Substantia nigra (tissue), 51 donors: ENCODE measurements at places on chromosomes 11 and 22.

DNA sequence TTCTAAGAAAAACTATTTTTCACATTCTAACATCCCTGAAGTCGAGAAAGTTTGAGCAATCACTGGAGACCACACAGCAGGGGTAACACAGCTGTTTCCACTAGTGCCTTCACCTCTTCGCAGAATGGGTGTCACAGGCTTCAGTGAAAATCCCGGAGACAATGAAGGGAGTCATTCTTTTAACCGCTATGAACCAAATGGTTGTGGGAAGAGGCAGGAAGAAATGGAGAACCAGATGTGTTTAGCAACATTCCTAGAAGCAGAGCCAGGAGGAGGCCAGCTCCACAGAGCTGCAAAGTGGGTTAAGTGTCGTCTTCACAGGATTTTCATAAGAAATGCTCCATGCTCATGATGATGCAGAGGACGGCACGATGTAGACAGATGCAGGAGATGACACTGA is 221.1 kb downstream of the LARGE1 start:
- no peak for DNase-seq

DNA sequence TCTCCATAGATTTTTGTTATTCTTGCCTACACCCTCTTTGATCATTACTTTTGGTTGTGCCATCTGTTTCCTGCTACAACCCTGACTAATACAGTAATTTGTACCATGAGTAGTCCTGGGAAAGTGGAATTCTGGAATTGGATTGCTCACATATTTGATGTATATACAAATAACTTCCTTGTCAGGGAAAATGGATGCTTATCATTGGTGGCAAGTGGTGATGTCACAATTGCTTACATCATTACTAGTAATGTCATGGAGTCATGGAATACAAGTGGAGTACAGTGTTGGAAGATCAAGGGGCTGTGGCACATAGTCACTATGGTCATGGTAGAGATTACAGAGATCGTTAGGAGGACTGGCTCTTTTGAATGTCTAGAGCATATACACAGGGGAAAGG is 24.4 kb downstream of the AASDHPPT start:
- no peak for DNase-seq

- DNase-seq: no peak
Measured at GRCh38 chr11:111515591-111515990, 1.0 kb downstream of the HOATZ start.

- no peak for DNase-seq
Measured at GRCh38 chr11:8066036-8066910, 14.7 kb upstream of the TUB start.

- DNase-seq: no peak
Measured at GRCh38 chr11:8408151-8408941, 144.7 kb upstream of the LMO1 start.

- DNase-seq: no peak
Measured at GRCh38 chr11:27120211-27120610, 79.6 kb downstream of the BBOX1 start.

DNA sequence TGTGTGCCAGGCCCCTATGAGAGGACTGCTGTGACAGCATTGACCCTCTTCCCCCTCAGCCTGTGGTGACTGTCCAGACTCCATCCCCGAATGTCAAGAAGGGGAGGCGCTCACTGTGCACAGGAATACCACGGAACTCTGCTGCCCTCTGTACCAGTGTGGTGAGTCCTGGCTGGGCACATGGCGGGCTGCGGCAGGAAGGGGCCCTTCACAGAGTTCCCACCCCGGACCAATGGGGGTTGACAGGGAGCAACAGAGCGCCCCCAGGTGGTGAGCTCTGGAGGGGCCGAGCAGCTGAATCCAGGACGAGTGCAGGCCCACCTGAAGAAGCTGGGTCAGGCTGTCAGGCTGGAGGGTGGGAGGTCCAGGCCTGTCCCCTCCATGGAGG is 83.8 kb upstream of the MYOD1 start:
- DNase-seq: no peak

DNA sequence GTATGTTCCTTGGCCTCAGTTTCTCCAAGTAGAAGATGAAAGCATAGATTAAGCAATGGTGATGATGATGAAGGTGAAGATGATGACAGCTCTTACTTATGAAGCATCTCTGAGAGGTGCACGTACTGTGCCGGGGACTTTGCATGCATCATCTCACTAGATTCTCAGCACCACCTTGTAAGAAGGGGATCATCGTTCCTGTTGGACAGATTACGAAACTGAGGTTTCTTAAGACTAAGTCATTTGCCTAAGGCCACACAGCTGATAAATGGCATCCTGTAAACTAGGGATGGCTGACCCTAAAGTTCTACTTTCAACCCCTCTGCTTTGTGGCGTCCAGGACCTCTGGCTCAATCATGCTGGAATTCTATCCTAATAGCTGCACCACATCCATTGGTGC is 8.7 kb downstream of the MS4A15 start:
- no peak for DNase-seq

- no peak for DNase-seq
Measured at GRCh38 chr22:42642806-42643633, 2.6 kb upstream of the ATP5MGL start.

GRCh38 chr11:112817376-112817775 is 143.8 kb upstream of the NCAM1 start:
- DNase-seq: no peak

DNA sequence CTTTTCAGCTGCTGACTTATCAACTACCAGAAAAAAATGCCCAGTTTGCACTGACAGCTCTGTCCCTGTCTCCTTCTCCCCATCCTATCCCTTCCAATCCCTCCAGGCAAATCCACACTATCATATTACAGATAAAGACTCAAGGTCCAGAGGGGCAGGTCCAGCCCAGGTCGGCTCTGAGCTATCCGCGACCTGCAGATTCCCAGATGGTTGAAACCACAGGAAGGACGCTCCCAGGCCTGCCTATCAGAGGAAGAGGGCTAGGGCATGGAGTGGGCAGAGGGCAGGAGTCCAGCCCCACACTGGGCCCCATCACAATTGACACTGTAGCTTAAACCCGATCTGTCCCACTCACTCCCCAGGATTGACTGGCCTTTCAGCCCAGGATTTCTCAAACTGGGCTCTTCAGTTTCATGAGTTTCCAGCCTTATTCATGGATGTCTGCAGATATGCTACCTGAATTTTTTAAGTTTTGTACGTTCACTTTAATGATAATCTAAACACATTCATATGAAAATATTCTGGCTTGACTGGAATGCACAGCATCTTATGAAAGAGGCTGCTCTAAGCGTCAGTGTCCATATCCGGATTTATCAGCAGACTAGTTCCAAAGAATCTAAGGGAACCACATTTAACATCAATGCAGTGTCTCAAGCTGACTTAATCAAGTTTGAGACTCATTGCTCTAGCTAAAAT is 16.4 kb upstream of the FCHSD2 start:
- DNase-seq: no peak

- no peak for DNase-seq
Measured at GRCh38 chr11:105241136-105241535, 101.6 kb upstream of the CARD18 start.

GRCh38 chr22:46067159-46068111 is 82.9 kb upstream of the PPARA start:
- no peak for DNase-seq

GRCh38 chr11:829847-830294 is 2.2 kb downstream of the CRACR2B start:
- DNase-seq: no peak

DNA sequence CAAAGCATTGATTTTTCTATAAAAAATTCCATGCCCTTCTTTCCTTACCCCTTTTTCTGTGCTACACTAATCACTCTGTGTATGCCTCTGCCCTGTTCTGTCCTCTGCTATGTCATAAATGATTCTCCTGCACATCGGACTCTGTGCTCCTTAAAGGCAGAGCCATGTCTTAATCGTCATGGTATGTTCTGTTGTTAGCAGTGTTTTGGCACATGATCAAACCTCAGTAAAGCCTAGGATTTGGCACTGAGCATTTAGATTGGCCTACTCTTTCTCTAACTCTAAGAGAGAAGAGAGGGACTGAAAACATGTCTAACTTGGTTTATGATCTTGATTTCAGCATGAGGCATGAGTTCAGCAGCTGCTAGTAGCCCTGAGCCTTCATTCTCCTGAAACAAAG is 266.9 kb downstream of the AASDHPPT start:
- DNase-seq: no peak

- DNase-seq: no peak
Measured at GRCh38 chr11:65708451-65708850, 3.6 kb upstream of the KAT5 start.

- DNase-seq: no peak
Measured at GRCh38 chr11:8209208-8209807, 40.5 kb upstream of the RIC3 start.

GRCh38 chr11:94171693-94172440 is 43.2 kb downstream of the PANX1 start:
- peak; percentile 3 for DNase-seq

GRCh38 chr11:75823946-75824345 is 8.9 kb downstream of the UVRAG start:
- DNase-seq: no peak

DNA sequence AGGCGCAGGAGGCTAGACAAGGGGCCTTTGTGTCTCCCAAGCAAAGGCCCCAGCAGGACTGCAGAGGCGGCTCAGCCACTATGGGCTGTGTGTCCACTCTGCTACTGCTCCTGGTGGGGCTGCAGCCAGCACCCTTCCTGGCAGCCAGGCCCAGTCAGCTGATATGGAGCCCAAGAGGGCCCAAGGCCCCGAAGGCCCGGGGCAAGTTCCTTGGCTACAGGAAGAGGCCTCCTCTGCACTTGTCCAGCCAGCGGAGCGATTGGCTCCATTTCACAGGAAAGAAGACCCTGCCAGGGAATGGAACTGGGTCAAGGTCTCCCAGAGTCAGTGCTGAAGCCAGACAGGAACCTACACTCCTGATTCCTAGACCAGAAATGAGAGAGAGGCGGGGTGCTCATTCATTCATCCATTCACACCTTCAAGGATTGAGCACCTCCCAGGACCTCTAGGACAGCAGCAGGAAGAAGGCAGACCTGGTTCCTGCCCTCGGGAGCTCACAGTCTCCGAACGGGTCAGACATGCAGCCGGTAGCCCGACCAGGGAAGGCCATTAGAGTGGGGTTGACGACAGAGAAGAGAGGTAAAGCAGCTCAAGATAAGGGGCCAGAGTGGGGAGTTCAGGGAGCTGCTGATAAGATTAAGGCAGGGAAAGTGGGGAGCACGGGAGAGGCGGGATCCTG is 811 bp upstream of the P2RY2 start:
- no peak for DNase-seq

- DNase-seq: no peak
Measured at GRCh38 chr11:134098566-134099184, 29.8 kb downstream of the JAM3 start.

DNA sequence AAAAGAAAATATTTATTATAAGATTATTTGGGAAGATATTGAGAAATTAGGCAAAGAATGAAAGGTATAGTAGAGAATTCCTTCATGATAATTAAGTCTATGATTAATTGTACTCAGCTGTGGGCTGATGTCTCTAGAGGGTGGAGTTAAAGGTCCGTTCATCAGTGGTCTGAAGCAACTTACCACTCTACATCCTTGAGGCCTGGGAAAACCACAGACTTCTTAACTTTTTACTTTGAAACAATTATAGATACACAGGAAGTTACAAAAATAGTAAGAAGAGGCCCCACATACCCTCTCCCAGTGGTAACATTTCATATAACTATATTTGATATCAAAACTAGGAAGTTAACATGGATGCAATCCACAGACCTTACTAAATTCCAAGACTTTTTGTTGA is 167.0 kb upstream of the NECTIN1 start:
- no peak for DNase-seq

- no peak for DNase-seq
Measured at GRCh38 chr11:113587308-113587739, 112.1 kb upstream of the DRD2 start.

DNA sequence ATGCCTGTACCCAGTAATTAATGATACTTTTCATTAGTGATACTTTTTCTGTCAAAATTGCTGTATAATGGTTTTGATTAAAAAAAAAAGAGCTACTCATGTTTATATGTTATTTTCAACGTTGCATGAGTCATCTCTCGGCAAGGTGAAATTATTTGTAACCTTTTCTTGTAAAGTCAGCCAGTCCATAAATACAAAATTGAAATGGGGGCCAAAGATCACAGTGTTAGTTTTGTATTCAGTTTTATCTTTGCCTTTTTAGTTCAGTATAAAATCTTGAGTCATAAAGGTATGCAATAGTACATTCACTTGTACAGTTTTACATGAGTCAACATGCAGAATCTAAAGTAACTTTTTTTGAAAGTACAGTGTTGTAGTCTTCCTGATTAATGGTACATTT is 4.3 kb downstream of the ARHGEF12 start:
- DNase-seq: no peak

DNA sequence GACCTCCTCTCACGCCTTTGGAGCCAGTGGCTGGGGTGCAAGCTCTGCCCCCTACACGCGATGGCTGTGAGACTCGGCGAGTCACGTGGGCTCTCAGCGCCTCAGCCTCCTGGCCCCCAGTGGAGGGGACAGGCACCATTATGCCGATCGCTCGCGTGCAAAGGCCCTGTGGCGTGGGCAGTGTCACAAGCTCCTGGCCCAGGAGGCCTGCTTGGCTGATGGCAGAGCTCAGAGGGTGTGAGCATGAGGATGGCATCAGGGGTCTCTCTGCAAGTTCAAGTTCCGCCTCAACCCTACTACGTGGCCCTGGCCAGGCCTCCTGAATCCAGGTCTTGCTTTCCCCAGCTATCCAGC is 90.8 kb upstream of the KCNQ1OT1 start:
- no peak for DNase-seq

- no peak for DNase-seq
Measured at GRCh38 chr11:8671651-8672062, 10.8 kb downstream of the TRIM66 start.

DNA sequence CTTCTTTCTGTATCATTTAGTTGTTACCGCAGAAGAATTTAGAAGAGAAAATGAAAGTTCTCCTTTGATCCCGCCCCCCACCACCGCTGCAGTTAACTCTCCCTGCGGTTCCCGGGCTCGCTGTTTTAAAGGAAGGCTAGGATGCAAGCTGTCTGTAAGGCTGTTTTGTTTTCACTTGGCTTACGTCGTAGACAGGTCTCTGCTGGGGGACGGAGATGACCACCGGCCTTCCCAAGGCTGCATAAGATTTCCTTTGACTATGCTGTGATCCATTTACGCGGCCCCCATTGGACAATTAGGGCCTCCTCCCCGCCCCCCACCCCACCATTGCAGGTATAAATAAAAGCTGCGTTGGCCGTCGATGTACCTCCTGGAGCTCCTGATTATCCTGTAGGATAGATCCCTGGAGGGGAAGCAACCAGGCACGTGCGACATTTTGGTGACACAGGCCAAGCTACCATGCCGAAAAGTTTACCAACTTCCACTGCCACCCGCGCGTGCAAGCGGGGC is 1.4 kb upstream of the CPT1A start:
- DNase-seq: no peak

DNA sequence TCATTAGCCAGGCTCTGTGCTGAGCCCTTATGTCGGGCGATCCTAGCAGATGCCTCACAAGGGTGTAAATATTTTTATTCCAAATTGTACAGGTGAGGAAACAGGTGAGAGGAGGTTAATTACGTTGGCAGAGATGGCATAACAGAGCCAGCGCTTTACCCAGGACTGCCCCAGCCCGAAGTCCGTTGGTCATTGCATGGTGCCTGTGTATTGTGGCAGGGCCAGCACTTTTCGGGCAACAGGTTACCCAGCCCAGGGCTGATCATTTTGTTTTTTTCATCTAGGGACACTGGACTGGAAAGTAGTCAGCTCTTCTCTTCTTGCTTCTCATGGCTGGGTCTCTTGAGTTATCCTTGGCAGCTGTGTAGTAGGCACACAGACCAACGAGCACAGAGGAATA is 202.2 kb upstream of the NAV2 start:
- no peak for DNase-seq

- no peak for DNase-seq
Measured at GRCh38 chr11:17604201-17604914, 57.3 kb downstream of the OTOG start.
